ENCODE measurements at places on chromosomes 6 and 20.

DNA sequence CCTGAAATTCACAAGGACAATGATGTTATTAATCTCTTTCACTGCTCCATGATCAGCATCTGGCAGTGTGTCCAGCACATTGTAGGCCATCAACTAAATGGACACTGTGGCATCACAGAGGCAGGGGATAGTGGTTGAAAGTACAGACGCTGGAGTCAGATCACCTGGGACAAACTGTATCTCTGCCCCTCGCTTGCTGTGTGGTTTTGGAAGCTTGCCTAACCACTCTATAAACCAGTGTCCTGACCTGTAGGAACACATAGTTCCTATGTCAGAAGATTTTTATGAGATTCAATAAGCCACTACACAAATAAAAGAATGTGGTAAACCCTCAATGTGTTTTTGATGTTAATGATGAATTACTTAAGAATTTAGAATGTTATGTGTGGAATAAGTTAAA lies 219.3 kb upstream of the RNF217 start:
- no peak for DNase-seq

GRCh38 chr6:131876545-131876944 lies 68.7 kb downstream of the ENPP1 start:
- DNase-seq = no peak

GRCh38 chr6:45727819-45728449 lies 287.7 kb downstream of the CLIC5 start:
- no peak for DNase-seq

DNA sequence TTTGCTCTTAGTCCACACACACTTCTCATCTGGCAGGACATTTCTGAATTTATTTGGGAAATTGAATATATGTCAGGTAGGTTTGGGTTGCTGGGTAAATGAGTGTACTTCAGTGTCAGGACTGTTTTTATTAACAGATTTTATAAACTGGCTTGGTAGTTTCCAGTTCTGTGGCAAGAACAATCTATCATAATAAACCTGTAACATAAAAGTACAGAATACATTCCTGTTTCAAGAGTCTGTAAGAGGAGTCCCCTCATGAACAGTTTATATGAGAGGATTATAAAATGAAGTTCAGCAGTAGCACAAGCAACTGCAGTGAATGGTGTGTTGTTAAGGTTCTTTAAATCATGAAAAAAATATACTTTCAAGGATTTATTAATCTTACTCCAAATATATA lies 81.8 kb downstream of the LAMA2 start:
- no peak for DNase-seq

GRCh38 chr20:31841928-31842327 lies 3.5 kb downstream of the FOXS1 start:
- no peak for DNase-seq

- DNase-seq = no peak
These were observed 17.1 kb upstream of the DHX35 start for GRCh38 chr20:38945012-38945411.

DNA sequence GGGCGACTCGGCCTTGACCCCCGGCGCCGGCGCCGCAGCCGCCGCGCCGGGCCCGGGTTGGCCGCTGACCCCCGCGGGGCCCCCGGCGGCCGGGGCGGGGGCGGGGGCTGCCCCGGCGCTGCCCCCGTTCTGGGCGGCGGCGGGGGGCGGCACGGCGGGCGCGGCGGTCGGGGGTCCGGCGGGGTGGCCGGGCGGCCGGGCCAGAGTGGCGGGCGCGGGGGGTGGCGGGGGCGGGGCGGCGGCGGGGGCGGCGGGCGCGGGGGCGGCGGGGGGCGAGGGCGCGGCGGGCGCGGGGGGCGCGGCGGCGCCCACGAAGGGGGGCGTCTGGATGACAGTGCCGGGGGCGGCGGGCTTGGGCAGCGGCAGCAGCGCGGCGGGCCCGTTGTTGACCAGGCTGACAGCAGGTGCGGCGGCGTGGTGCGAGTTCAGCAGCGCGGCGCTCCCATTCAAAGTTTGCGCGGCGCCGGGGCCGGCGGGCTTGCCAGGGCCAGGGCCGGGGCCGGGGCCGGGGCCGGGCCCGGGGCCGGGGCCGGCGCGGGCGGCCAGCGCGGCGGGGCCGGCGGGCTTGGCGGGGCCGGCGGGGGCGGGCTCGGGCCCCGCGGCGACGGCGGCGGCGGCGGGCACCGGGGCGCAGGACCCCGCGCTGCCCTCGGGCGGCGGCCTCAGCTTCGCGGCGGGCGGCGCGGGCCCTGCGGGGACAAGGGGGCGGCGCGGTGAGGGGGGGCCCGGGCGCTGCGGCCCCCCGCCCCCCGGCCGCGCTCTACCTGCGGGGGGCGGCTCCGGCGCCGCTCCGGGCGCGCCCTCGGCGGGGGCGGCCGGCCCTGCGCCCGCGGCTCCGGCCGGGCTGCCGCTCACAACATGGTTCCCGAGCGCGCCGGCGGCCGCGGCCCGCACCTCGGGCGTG lies 659 bp downstream of the TAF4 start:
- no peak for DNase-seq

DNA sequence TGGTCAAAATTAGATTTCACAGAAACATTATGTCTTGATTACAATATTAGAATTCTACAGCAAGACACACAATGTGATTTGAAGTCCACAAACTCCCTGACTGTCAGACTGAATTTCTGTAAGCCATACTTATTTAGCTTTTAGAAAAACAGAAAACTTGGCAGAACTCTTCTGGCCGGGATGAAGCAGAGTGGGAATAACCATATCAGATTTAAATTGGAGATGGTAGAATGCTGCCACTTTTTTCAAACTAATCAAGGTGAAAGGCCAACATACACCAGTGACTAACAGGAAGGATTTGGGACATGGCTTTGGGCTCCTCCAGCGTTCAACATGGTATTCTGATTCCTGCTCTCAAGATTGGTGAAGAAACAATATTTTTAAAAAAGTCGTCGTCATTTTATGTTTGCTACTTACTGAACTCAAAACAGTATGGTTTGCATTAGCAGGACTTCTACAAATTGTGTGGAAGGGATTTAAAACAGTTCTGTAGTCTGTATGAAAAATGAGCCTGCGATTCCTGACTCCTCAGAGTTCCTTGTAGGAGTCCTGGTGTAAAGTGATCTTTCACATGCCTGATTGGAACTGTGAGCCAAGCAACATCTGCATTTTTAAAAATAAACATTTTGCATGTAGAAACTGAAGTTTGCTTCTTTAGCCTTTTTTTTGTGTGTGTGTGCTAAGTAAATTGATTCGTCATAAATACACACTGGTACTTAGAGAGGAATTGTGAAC lies 297.9 kb upstream of the SOX4 start:
- no peak for DNase-seq

DNA sequence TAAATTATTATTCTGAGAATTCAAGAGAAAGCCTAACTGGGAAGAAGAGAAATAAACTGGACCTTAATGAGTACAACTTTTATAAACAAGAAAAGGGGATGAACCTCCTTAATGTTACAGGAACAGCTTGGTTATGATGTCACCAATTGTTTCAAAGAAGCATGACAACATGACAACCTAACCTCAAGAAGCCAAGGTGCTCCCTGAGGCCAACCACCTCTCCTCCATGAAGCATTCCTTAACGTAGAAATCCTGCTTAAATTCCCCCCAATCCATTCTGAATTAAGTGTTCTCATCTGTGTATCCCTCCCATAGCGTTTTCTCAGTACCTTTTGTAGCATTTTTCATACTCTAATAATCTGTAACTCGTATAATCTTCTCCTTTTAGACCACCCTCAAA lies 1.7 kb downstream of the HBS1L start:
- DNase-seq = no peak

GRCh38 chr6:90144396-90144795 lies 152.2 kb downstream of the BACH2 start:
- DNase-seq = no peak

GRCh38 chr6:129966125-129966524 lies 52.3 kb upstream of the L3MBTL3 start:
- DNase-seq = no peak

- DNase-seq = no peak
These were observed 8.7 kb downstream of the DNAAF9 start for GRCh38 chr20:3398681-3399252.

GRCh38 chr20:2285193-2285592 lies 10.6 kb upstream of the TGM3 start:
- DNase-seq = no peak

DNA sequence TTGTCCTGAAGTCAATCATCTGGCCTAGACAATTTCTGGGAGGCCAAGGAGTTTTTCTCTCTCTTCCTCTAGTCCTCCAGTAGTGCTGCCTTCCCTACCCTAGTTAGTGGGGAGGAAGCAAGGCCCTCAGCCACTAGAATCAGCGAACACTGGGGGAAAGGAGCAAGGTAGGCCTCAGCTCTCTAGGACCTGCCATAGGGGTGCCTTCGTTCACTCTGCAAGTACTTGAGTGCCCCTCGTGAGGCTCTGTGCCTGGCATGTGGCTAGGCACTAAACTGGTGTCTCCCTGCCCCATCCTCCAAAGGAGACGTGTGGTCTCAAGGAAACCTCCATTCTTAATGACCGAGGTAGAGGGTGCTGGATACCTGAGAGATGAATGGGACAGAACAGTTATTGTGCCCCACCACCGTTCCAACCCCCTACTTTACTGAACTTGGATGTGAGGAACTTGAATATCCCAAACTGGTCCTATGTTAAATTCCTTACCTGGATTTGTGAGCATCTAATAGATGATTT lies 1.1 kb downstream of the DEF6 start:
- no peak for DNase-seq

GRCh38 chr6:38170666-38171355 lies 351.3 kb downstream of the ZFAND3 start:
- no peak for DNase-seq

- DNase-seq = no peak
These were observed 194.6 kb upstream of the ARID1B start for GRCh38 chr6:156582509-156582992.

All from activated CD4-positive, alpha-beta memory T cell treated with anti-CD3 and anti-CD28 coated beads, Interleukin-2, amount 10 ng/mL, durations not matched to agents 7 days and 5 days (primary cell).